Stimulated activated CD4-positive, alpha-beta T cell treated with anti-CD3 and anti-CD28 coated beads, Interleukin-4, amount 100 ng/mL, for 48 hours (primary cell): ENCODE measurements at places on chromosomes 1 and 21.

GRCh38 chr1:206472886-206473285, 2.6 kb downstream of the IKBKE start:
- DNase-seq, result no peak

- DNase-seq, result no peak
Measured at GRCh38 chr1:214425101-214425500, 126.3 kb downstream of the PTPN14 start.

GRCh38 chr1:200774311-200774710, 35.6 kb downstream of the CAMSAP2 start:
- DNase-seq, result no peak

DNA sequence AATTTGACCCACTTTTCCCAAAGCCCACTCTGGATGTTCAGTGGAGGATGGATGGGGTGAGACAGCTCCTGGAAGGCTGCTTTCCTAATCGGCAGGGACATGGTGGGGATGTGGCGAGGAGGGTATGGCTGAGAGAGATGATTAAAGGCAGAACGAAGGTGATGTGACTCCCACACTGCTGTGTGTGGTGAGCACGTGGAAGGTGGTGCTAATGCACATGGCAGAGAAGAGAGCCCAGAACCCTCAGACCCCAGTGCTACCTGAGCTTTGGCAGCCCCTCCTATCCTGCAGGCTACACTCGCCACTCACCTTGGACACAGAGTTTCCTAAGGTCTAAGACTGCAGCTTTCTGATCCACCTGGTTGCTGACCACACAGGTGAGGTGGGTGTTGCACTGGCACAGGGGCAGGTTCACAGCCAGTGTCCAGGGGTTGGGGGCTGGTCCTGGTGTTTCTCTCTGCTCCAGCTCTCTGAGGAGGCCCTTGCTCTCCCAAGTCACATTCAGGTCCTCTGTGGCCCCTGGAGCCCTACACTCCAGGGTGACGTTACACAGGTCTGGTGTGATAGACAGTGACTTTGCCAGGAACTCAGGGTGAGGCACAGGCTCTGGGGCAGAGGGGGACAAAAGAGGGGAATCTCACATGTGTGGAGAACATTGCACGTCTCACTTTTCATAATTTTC, 151.4 kb upstream of the ETV3 start:
- no peak for DNase-seq

- DNase-seq, result no peak
Measured at GRCh38 chr21:42666023-42666747, 12.8 kb downstream of the PDE9A start.

DNA sequence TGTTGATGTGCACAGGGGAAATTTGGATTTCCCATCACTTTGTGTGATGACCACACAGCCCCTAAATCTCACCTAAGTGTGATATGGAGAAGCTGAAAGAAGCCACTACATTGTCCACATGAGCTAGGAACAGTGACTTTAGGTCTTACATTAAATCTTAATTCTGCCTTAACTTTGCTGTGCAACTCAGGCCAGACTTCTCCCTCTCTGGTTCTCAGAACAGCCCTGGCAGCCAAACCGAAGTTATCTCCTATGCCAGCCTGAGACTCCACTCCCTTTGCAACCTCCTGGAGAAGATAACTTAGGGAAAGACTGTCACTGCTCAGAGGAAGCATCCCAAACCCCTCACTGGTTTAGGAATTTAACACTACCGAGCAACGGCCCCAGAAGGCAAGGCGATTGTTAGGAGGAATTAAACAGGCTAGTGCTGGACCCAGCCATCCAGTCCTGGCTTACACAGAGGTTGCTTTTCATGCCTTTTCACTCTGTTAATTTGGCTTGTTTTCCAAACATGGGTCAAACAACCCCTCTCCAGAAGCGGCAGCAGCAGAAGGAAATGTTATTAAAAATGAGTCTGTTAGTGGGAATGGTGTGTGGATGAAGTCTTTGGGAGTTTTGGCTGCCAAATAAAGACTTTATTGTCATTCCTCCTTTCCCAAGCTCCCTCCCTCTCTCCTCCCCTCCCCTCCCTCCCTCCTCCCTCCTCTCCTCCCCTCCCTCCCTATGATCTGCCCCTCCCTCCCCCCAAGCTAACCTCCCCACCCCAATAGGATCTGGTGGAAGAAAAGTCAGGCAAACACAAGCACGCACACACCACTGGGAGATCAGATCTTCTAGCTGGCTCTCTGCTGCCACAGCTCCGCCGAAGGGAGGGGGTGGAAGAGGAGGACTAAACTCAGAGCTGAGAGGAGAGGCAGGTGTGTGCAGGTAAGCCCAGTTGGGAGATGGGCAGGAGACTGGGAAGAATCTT, at the start of gene PRELP:
PRELP (plus strand) TSS at position 795 of the 970 bp plus-strand sequence. CDS start 7,379 bp downstream, outside the sequence.
- DNase-seq, result no peak

DNA sequence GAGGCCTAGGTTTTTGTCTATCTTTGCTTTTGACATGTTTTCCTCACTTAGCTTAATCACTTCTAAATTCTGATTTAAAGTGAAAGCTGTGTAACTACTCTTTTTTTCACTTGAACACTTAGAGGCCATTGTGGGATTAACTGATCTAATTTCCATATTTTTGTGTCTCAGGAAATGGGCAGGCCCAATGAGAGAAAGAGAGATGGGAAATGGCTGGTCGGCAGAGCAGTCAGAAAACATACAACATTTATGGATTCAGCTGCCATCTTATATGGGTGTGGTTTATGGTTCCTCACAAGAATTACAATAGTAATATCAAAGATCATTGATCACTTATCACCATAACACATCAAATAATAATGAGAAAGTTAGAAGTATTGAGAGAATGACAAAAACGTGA, 320.8 kb downstream of the PTPRC start:
- DNase-seq, result no peak

- DNase-seq, result no peak
Measured at GRCh38 chr1:62038594-62039284, 155.9 kb upstream of the L1TD1 start.

- DNase-seq, result no peak
Measured at GRCh38 chr1:14421977-14422609, 176.4 kb upstream of the KAZN start.

GRCh38 chr1:99599678-99600175, 46.2 kb upstream of the PALMD start:
- DNase-seq, result no peak

GRCh38 chr1:241323514-241324195, 33.4 kb downstream of the RGS7 start:
- peak; percentile 12 for DNase-seq

DNA sequence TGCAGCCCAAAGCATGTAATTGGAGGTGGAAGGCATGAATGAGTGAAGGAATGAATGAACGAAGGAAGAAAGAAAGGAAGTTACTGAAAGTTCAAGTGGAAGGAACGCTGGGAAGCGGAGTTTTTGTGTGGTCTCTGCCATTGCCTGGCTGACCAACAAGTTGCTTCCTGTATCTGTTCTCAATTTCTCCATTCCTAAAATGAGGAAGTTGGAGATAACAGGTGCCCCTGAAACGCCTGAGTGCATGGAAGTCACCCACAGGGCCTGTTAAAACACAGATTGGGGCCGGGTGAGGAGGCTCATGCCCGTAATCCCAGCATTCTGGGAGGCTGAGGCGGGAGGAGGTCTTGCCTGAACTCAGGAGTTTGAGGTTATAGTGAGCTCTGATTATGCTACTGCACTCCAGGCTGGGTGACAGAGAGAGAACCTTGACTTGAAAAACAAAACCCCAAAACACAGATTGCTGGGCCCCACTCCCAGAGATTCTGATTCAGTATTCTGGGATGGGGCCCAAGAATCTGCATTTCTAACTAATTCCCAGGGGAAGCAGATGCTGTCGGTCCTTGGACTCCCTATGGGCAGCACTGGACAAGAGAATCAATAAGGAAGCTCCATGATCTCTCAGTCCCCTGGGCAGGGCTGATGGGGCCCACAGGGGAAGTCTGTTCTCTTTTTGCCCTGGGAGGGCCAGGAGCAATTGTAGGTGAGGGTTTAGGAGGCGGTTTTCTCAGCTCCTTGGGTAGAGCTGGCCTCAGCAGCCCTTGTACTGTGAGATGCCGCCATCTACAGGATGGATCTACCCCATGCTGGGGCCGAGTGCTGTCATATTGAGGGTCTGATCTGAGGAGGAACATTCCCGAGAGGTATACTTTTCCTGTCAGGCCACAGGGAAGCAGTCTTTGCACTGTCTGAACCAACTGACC, 3.3 kb upstream of the CNR2 start:
- peak; percentile 18 for DNase-seq

GRCh38 chr1:40745176-40745575, 38.4 kb upstream of the KCNQ4 start:
- no peak for DNase-seq

- DNase-seq, result no peak
Measured at GRCh38 chr1:203934027-203934426, 72.6 kb downstream of the SNRPE start.

- no peak for DNase-seq
Measured at GRCh38 chr1:94535095-94535494, 6.5 kb downstream of the F3 start.

GRCh38 chr1:118136187-118136941, 48.7 kb downstream of the SPAG17 start:
- DNase-seq, result peak; percentile 27

- DNase-seq, result no peak
Measured at GRCh38 chr1:40921522-40921921, 58.0 kb upstream of the CTPS1 start.

GRCh38 chr1:209653915-209654351, 1.7 kb upstream of the LAMB3 start:
- DNase-seq, result no peak
